Bronchial epithelial cell (primary cell): ENCODE measurements at places on chromosomes 12 and 14.

DNA sequence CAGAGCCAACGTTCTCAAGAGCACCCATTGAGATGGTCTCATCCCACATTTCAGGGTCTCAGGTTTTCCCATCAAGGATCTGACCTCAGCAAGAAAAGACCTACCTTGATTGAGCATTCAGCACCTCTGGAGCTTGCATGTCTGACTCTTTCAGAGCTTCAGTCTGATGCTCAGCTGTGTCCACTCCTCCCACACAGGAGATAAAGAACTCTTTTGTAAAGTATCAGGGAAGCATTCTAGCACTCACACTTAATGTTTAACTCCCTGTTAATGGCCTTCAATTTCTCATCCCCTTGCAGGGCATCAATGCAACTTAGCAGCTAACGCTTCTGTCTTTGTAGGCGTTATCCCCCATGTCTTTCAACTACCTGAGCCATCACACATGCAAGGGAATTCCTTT, 124.1 kb downstream of the GALC start:
- no peak for DNase-seq

DNA sequence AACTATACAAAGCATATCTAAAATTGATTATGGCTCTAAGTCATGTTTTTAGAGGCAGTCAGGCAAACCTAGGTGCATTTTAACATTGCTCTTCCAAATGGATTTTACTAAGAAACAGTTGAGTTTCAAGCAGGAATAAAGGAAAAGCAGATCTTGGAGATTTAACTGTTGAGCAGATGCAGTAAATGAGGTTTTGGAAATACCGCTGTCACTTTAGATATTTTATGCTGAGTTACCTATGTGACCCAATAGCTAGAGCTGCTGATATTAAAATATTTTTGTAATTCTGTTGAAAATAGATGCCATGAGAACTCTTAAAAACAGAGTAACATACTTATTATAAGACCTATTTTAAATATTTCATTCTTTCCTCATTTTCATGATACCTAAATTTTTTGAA, 181.4 kb downstream of the SYT1 start:
- no peak for DNase-seq

DNA sequence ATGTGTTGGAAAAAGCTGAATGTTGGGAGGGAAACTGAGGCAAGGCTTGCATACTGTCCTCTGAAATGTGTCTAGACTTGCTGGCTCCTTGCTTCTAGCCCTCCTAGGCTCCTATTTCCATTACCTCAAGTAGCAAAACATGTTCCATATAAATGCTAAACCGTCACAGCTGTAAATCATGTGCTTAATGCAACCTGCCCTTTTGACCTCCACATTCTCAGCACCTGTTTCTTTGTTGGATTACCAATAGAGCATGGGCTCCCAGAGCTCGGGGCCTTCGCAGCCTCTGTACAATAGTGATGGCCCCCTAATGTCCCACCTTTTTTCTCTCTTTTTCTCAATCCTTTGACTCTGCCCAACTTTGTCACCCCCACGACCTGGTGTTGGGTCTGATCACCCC, 23.3 kb downstream of the RERGL start:
- no peak for DNase-seq

- peak; percentile 85 for DNase-seq
These were observed 410.3 kb downstream of the SLC6A15 start for GRCh38 chr12:84502180-84502860.

DNA sequence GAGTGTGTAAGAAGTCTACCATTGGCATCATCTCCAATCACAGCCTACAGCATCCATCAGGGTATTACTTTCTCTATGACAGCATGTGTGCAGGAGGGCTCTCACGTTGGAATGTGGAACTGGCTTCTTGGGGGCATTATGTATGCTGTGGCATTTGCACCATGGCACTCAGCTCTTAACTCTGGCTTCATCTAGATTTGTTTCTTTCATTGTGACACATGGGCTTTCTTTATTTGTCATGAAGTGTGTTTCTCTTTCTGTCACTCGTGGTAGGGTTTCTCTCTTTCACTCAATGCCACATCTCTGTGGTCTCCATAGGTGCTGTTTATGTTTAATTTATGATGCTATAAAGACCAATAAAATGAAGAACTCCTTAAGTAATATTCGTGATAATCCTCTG, 191.2 kb upstream of the GARIN2 start:
- no peak for DNase-seq

DNA sequence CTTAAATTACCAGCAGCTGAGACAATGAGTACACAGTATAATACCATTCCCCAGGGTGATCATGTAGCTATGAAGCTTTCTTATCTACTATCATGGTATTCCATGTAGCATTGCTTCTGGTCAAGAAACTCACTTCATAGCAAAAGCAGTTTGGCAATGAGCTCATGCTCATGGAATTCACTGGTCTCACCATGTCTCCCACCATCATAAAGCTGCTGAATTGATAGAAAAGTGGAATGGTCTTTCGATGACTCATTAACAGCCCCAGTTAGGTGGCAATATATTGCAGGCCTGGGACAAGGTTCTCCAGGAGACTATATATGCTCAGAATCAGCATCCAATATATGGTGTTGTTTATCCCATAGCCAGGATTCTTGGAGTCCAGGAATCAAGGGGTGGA, 553.7 kb downstream of the FOXG1 start:
- peak; percentile 3 for DNase-seq

- no peak for DNase-seq
These were observed 158.4 kb upstream of the GRIP1 start for GRCh38 chr12:66837311-66837627.

DNA sequence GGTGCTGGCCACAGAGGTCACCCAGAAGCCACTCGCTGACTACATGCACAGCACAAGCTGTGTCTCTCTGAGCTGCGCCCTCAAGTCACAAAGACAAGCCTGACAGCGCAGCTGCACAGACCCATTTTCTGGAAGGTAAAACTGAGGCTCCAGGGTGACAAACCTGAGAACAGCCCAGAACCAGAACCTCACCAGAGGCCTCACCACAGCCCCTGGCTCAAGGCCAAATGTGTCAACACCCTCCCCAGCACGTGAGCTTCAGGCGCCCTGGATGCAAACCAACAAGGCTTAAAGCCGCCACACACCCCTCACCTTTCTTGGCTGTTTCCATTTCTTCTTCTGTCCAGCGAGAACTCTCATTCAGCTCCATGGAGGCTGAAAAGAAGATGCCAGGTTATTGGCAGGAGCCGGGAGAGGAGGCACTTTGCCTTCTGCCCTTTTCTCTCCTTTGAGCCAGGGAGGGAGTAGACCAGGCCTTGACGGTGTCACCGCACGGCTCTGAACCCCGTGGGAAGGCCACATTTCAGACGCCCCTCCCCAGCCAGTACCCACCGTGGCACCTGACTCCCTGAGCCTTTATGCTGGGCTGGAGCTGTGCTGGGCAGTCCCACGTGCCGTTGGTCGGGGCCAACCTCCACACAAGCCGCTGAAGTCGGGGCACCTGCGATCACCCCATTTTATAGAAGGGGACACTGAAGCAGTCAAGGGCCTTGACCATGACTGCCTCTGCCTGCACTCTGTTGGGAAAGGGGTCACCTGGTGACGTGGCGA, 103.1 kb downstream of the RFLNA start:
- no peak for DNase-seq

GRCh38 chr12:117050060-117050459, 49.2 kb downstream of the TESC start:
- DNase-seq = no peak

- DNase-seq = no peak
These were observed 2.0 kb upstream of the CACNA2D4 start for GRCh38 chr12:1920436-1920835.

DNA sequence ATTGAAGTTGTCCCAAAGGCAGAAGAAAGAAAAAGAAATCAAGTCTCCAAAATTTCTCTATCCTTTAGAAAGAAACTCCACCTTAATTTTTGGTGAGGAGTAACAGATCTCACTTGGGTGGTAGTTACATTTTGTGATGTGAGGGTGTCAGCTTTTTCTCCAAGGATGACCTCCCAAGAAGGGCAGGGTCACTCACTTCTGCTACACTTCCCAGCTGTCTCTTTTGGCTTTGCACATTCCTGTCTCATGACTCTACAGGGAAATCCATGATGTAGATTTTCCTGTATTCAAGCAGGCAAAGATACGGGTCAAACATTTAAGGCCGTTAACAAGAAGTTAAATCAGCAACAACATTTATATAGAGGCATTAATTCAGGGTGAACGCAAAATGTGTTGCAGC, 1016.4 kb downstream of the NRXN3 start:
- DNase-seq = no peak

GRCh38 chr12:4701395-4702190, 18.6 kb upstream of the GALNT8 start:
- DNase-seq = no peak

DNA sequence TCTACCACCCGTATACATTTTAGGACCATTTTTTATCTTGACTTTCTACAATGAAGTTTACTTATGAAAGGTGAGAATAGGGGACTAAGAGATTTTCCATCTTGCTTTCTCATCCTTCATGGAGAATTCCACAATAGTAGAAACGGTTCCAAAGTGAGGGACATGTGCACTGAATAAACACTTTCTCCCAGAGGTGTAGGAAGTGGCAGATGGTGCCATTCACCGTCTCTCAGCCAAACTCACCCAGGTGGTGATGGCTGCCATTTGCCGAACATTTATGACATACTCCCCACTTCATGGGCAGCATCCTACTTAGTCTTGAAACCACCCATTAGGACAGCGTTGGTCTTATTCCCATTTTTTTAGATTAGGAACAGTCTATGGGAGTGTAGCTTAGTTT, 540.5 kb downstream of the DIO2 start:
- DNase-seq = no peak
